ENCODE measurements at places on chromosomes 11 and 22.

DNA sequence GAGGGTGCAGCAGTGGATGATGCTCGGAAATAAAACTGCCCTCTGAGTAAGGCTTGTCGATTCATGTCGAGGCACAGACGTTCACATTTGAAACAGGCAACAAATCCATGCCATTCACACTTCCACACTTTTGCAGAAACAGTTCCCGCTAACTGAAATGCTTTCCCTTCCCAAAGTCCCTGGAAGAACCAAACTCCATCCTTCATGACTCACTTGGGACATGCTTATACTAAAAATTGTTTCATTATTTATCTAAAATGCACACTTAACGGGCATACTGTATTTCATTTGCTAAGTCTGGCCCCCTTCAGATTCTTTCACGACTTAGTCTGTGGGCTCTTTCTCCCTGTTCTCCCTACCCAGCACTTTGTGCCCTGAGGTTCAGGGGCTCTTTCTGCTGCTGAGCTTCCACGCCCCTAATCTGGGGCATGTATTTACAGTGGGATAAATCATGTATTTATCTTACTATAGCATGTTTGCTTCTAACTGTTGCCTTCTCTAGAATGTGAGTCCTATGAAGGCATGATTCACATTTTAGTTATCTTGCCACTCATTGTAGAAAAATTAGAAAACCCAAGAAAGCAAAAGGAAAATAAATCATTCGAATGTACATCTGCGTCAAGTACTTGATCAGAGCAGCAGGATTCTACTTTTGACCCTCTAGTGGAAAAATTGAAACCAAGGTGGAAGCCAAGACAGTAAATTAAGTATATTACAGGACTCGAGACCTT is 12.5 kb downstream of the SCGB1A1 start:
- no peak for DNase-seq

- no peak for DNase-seq
Observed at GRCh38 chr11:45658292-45658991, 7.0 kb downstream of the CHST1 start.

- DNase-seq, result no peak
Observed at GRCh38 chr11:4049006-4049405, 45.6 kb upstream of the RRM1 start.

DNA sequence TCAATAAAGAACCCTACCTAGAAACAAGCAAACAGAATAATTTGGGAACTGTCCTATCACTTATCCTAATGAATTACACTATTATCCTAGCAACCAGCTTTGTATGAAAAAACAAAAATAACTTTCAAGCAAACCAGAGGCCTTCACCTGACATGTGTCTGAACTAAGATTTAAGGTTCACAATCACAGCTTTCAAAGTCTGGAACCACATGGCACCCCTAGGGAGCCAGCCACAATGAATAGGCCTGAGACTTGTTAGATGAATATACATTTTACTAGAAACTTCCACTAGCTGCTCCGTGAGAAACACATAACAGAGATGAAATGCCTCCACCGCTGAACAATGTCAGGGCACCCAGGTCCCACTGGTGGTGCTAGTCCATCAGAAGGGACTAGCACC is 65.8 kb upstream of the CYP2D6 start:
- DNase-seq, result no peak

DNA sequence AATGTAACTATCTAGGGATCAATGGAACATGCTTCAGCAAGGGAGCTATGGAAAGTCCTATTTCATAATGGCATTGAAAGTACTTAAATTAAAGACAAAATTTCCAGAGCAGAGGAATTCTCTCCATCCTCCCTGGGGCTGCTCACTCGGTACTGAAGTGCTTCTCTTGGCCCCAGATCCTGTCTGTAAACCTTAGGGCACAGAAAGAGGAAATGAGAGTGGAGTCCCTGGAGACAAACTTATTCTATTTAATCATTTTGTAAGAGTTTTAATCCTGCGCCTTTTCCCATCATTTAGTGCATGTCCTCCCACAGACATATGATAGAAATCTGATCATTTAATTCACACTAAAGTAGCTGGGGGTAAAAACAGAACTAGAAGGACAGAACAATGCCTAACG is 20.9 kb upstream of the PAMR1 start:
- DNase-seq, result no peak

DNA sequence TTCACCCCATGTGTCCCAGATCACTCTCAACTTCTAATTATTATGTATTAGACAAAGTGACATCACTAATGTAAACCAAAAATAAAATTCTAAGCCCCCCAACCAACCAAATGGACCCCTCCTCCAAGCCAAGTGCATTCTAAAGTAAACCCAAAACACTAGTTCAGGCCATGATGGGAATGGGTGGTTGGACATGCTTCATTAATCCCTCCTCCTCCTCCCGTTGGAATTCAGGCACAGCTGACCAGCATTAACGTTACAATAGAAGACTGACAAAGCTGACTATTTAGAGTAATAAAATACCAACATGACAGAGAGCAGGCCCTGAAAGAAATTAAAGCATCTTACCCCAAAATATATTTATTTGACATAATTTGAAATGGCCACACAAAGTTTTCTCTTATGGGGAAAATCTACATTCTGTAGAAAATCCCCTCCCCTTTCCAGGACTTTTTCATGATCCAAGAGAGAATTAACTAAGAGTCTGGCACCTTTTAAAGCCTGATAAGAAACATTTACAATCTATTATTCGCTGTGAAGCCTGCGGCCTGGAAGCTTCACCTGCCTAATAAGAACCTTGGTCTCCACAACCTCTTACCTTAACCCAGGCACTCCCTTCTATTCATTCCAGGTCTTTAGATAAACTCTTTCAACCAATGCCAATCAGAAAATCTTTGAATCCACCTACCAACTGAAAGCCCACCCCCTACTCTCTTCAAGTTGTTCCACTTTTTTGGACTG is 948.5 kb upstream of the CCDC90B start:
- no peak for DNase-seq

GRCh38 chr22:37999640-38000272 is 15.4 kb upstream of the SOX10 start:
- peak; percentile 23 for DNase-seq

DNA sequence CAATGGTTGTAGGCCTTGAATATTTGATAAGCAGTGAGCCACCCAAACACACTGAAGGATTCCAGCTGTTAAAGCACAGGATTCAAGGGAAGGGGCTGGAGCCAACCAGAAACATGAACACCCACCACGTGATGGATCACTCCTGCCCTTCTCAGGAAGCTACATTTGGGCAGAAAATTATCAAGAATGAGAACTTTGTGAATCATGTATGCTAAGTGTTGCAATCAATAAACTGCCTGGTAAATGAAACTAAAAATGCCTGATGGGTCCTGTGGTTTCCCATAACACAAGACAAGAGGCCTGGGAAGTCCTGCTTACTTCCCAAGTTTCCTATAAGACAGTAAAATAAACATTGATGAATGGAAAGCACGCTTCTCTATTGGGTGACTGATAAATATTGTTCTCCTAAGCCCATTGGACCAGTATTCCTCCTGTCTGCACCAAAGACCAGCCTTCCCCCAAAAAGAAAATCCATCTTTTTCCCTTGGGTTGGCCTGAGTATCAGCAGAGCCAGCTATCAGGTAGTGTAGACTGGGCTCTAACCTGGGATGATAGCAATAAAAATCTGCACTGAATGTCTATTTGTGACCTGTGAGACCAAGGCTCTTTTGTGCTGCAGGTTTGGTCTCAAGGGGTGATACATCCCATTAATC is 98.4 kb downstream of the CCDC83 start:
- peak; percentile 14 for DNase-seq

DNA sequence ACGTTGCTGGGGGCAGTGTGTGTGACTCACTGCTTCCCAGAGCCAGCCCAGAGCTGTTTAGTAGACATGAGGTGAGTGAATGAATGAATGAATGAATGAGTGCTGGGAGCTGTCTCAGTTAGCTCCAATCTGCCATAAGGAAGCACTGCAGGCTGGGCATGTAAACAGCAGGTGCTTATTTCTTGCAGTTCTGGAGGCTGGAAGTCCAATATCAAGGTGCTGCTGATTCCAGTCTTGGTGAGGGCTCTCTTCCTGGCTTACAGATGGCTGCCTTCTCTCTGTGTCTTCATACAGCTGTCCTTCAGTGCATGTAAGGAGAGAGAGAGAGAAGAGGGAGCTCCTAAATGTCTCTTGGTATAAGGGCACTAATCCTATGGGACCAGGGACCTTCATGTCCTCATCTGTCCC is 4.1 kb downstream of the C11orf21 start:
- DNase-seq, result no peak

DNA sequence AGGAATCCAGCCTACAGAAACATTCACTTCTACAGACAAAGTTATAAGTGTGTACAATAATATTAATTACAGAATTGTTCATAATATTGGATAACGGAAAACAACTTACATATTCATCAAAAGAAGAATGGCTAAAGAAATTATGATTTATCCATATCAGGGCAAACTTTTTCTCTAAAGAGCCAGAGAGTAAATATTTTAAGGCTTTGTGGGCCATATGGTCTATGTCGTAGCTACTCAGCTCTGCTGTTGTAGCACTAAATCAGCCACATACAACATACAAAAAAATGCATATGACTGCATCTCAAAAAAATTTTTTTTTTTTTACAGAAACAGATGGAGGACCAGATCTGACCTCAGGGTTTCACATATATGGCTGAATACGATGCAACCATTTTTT is 96.7 kb upstream of the GALNT18 start:
- no peak for DNase-seq

GRCh38 chr11:117230999-117231841 is 653 bp downstream of the PCSK7 start:
- DNase-seq, result no peak

GRCh38 chr11:68838572-68838964 is 3.1 kb downstream of the CPT1A start:
- no peak for DNase-seq

DNA sequence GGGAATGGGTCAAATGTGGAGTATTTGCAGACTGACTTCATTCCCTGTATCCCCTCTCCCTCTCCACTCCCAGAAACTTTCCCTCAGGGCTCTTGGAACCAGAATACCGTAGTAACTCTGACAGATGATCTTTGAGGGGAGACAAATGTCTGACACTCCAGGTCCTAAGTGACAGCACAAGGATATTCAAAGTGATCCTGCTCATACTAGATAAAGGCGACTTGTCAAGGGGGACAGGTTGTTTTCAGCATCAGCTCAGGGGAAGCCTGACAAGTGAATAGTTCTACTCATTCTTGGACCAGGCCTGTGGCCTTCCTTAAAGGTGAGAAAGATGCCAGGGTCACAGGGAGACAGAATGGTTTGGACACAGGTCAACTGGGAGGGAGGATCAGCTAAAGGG is 92.8 kb downstream of the NXPE2 start:
- DNase-seq, result no peak

DNA sequence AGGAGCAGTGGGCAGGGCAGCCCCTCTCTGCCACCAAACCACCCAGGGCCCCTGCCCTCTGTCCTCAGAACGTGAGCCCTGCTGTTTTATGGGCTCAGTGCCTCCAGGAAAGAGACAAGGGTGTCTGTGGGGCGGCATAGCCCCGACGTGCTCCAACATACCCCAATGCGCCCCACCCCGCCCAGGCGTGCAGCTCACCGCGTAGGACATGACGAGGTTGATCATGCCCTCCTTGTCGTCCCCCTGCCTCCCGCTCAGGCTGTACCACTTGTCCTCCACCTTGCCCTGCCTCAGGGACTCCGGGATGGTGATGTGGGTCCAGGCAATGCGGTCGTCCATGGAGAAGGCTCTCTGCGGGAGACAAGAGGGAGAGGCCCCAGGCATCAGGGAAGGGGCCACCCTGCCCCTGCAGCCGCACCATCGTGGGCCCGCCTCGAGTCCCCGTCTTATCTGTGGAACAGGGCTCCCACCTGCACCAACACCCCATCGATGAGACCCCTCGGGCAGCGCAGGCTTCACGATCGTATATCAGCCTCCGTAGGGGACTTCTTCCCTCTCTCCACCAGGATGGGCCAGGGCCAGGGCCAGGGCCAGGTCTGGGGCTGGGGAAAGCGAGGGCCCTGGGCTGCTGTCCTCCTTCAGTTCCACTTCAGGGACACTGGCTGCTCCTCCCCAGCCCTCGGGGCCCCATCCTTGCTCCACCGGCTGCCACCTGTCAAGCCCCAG is 20.8 kb downstream of the TOLLIP start:
- no peak for DNase-seq

- no peak for DNase-seq
Observed at GRCh38 chr11:95853138-95853537, 62.8 kb downstream of the CEP57 start.

DNA sequence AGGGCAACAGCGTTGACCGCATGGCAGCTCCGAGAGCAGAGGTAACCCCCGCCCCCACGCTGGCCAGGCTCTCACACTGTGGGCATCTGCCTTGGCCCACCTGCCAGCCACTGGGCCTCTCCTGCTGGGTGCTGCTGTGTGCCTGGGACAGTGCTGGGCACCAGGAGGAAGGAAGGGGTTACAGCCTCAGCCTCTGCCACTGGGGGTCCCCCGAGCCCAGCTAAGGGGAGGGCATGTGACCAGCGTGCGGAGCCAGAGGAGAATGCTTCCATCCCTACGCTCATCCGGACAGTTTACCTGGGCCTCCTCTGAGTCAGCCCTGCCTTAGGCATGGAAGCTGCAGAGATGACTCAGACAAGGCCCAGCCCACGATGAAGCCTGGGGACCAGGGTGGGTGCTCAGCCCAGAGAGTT is 10.9 kb downstream of the NCF4 start:
- no peak for DNase-seq

DNA sequence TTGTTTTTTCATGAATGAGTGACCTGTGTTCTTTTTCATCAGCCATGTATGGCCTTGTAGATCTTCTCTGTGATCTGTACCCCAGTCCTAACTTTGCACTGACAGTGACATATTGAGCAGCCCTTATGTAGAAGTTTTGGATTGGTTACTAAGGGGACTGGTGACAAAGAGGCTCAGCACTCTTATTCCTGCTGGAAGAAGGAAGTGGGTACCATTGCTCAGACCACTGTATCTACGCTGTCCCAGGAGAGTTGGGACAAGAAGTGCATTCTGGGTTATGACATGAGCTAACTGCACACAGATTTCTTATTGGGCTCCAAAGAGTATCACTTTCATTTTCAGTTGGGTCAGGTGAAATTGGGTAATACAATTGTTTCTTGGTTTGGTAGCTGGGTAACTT is 107.8 kb upstream of the RASSF10 start:
- no peak for DNase-seq

DNA sequence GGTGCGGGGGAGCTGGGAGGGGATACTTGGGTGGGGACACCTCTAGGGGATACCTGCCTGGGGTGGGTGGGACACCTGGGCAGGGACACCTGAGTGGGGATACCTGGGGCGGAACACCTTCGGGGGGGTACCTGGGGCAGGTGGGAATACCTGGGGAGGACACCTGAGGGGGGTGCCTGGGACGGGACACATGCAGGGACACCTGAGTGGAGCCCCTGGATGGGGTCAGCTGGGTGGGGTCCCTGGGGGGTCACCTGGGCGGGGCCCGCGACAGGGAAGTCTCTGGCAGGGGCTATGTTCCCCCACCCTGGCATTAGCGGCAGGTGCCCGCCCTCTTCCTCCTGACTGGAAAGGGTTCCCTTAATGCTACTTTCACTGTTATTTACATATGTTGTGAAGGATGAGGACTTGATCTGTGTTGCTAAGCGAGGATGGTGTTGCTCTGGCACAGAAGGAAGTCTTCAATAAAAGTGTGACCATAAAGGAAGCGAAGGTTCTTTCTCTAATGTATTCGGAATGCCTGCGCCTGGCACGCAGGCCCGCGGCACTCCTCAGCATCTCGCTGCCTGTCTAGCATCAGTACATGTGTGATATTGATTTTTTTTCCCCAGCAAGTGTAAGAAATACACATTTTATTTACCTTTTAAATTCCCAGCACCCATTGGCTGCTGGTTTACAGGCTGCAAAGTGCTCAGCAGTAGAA is 801.7 kb downstream of the BRD1 start:
- DNase-seq, result no peak

- DNase-seq, result no peak
Observed at GRCh38 chr11:78840623-78841022, 266.0 kb upstream of the NARS2 start.

- no peak for DNase-seq
Observed at GRCh38 chr11:110089617-110090282, 3.4 kb upstream of the ZC3H12C start.

All from K562 (cell line).